Panc1 (cell line): ENCODE measurements at places on chromosomes 7 and 10. TPM values are rescaled to one million over a fixed set of nuclear protein-coding genes. Genes with fewer than 3 reads are reported as not detected.

UTF1 gene
- not detected for total RNA-seq

CLCN1 gene
- 0.15 TPM for total RNA-seq

ABCB1 gene
- total RNA-seq, result 0.67 TPM

ADCYAP1R1 gene
- not detected for total RNA-seq
